ENCODE measurements at places on chromosomes 12 and 14. TPM values are rescaled to one million over a fixed set of nuclear protein-coding genes. Genes with fewer than 3 reads are reported as not detected.

DNA sequence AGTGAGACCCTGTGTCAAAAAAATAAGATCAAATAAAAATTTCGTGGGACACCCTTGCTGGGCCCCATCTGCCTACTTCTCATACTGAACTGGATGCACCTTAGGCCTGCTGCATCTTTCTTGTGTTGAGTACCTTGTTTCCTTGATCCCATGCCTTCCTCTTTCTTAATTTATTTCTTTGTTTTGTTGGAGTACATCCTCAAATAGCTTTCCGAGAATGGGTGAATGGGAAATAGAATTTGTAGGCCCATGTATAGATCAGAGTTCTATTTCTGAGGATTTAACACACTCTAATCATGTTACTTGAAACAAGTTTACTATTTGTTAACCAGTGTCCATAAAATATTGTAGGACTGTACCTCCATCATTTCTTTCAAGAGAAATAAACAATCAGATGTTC lies 23.6 kb downstream of the KCNMB4 start:
- no peak overlapping the region for H3K27ac ChIP-seq
- no peak overlapping the region for H3K4me3 ChIP-seq
- DNase-seq, result no peak
- H3K36me3 ChIP-seq, result no peaks in the 10 kb centered on the region
- H3K4me1 ChIP-seq, result no peaks in the 10 kb centered on the region

DNA sequence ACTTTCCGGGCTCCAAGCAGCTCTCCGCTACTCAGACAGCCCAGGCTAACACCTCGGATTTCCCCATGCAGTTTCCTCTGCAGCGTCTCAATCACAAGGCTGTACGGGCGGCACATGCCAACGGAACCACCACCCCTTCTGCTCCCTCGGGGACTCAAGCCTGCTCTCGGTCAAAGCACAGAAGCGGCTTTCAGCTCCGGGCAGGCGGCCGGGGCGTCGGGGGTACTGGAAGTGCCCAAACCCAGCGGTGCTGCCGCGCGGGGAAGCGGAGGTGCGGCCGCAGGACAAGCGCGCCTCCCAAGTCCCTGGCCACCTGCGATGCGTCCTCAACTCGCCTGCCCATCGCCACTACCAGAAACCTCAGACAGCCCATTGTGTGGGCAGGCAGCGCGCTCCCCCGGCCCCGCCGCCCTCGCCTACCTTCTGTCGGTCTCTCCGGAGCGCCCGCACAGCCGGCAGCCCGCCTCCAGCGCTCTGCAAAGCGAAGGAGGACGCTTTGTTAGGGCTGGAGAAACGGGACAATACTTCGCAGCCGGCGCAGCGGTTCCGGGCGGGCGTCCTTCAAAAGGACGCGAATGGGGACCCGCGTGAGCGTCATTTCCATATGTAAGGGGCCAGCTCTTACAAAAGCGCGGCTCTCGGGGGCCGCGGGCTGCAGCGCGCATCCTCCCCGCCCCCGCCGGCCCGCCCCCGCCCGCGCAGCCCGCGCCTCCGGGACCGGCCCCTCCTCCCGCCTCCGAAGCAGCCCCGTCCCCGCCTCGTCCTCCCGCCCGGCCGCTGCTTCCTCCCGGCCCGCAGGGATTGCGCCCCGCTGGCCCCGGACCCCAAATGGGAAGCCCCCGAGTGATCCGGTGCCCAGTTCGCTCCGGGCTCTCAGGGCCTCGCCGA lies 674 bp downstream of the NIN start:
- H3K36me3 ChIP-seq, result no peaks in the 10 kb centered on the region
- no peaks in the 10 kb centered on the region for H3K27me3 ChIP-seq
- H3K4me1 ChIP-seq, result peaks cover 56% of the 10 kb centered on the region
- peak; percentile 62 for DNase-seq

- H3K27ac ChIP-seq, result no peak overlapping the region
- no peaks in the 10 kb centered on the region for H3K4me1 ChIP-seq
- DNase-seq, result no peak
- no peak overlapping the region for H3K4me3 ChIP-seq
- H3K36me3 ChIP-seq, result no peaks in the 10 kb centered on the region
- H3K27me3 ChIP-seq, result no peaks in the 10 kb centered on the region
Observed at GRCh38 chr12:84408936-84409335, 503.7 kb downstream of the SLC6A15 start.

DNA sequence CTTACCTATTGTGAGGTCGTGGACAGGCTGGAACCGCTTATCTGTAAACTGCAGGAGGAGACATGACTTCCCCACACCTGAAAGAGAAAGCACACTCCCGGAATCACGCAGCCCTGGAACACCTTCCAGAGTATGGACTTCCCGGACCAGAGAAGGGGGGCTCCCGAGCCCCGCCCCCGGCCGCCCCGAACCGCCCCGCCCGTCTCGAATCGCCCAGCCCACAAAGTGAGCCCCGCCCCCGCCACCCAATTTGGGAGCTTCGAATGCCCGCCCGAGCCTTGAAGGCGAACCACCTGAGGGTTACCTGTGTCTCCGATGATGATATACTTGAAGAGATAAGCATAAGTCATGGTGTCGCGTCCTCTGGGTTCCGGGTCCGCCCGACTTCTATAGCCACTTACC lies 235 bp downstream of the RAB2B start:
- H3K27me3 ChIP-seq, result no peaks in the 10 kb centered on the region
- DNase-seq, result no peak
- peaks cover 27% of the 10 kb centered on the region for H3K4me1 ChIP-seq
- H3K4me3 ChIP-seq, result peak overlapping the region; percentile 69
- H3K36me3 ChIP-seq, result no peaks in the 10 kb centered on the region

Gene ZDHHC22
- polyA plus RNA-seq, result not detected

Gene MBD6
- polyA plus RNA-seq, result 0.16 TPM

DNA sequence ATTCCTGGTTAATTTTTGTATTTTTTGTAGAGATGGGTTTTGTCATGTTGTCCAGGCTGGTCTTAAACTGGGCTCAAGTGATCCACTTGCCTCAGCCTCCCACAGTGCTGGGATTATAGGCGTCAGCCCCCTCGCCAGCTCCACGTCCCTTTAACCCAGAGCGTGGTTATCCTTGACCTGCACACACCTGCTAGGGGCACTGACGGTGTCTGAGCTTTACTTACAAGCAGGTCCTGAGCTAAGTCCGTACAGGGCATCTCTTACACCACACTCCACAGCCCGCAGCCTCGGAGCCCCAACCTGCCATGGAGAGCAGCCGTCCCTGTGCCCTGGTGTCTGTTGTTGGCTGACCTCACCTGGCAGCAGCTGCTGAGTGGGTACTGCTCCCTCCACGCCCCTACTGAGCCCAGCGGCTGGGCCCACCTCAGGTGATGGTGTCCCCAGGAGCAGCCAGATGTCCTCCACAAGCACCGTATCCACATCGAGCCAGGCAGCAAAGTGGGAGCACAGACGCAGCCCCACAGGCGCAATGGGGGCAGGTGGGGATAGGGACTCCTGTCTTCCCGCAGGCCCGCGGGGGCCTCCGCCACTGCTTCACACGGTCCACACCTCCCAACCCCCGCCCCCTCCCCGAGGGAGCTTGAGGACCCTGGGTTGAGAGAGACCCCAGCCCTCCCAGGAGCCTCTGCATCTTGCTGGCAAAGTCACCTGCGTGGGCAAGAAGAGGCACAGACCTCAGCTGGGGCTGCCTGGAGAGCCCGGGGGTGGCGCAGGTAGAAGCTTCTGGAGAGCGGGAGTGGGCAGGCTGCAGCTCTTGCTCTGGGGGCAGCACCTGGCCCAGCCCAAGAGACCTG lies 325.4 kb upstream of the SFSWAP start:
- H3K36me3 ChIP-seq, result no peaks in the 10 kb centered on the region
- no peak overlapping the region for H3K4me3 ChIP-seq

Gene SRRM4
- not detected for polyA plus RNA-seq

DNA sequence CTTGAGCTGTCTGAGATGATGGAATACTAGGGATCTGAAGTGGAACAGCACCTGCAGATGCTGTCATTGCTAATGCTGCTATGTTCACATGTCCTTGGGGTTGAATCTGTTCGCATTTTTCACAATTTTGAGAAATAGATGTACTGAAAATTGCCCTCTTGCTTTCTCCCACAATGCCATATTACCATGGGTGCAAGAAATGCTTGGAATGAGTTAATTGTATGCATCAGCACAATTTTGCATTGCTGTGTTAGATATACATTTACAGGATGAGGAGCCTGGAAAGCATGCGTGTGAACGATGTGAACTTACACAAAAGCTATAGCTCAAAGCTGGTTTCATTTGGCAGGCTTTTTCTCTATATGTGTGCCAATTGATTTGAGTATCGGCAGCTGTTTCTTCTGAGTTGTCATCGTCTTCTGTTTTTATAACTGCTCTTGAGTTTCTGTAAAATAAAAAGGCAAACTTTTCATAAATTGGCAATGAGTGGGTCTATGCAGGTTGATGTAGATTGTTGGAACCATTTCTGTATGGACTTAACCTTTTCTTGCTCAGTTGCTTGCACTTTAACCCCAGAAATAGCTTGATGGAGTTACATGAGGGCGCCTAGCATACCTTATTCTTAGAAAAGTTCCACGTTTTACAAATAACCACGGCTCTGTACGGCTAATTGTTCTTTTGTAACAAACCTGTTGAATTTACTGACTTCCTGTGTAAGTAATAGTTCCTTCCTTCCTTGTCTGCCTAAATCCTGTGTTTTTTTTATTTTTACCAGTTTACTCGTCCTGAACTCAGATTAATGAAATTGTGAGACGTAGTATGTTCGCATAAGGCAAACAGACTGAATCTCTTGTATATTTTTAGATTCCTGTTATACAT lies 105.9 kb downstream of the FGD4 start:
- H3K4me3 ChIP-seq, result no peak overlapping the region
- H3K4me1 ChIP-seq, result no peaks in the 10 kb centered on the region
- H3K27me3 ChIP-seq, result no peaks in the 10 kb centered on the region
- no peak overlapping the region for H3K27ac ChIP-seq
- no peaks in the 10 kb centered on the region for H3K36me3 ChIP-seq

Gene TAS2R13
- polyA plus RNA-seq, result not detected

DNA sequence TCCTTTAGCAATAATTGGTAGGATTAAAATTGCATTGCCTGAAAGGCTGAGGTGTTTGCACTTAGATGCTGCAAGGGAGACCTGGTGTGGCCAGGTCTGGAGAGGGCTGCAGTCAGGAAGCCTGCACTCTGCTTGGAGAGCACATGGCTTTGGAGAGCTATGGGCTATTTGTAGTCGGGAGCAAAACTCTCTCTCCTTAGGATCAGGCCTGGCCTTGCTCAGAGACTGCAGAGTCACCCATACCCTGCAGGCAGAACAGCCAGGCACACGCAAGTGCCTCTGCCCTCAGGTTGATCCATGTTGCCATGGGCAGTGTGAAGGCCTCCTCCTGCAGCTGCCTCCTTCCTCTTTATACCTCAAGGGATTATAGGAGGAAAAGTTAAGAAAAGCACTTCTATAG lies 26.8 kb downstream of the CKB start:
- H3K4me3 ChIP-seq, result no peak overlapping the region
- H3K36me3 ChIP-seq, result peaks cover 27% of the 10 kb centered on the region
- no peak overlapping the region for H3K27ac ChIP-seq
- H3K27me3 ChIP-seq, result no peaks in the 10 kb centered on the region

DNA sequence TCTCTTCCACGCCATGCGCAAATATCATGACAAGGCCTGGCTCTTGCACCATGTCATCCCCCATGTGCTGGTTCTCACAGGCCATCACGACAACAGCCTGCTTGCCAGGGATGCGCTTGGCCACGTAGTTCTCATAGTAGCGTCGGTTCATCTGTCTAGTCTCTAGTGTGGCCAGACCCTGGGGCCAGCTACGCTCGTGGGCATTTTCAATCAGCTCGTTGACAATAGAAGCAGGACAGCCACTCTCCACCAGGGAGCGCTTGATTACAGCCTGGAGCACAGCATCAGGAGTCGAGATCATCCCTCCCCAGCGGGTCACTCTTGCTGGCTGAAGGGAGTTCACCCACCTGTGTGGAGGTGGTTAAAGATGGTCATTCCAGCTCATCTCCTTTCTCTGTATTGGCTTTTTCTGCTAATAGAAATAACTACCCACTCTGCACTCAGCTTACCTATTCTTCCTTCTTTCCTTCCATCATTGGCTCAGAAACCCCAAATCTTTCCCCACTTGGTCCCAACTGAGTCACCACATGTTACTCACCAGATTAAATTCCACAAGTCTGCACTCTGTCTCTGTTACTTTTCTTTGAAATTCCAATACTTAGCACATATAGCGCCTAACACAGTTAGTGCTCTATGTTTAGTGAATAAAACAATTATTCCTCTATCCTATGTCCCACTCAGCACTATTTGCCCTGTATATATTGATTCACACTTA lies 15.1 kb downstream of the RNF41 start:
- peaks cover 35% of the 10 kb centered on the region for H3K36me3 ChIP-seq
- DNase-seq, result no peak
- H3K27ac ChIP-seq, result no peak overlapping the region
- no peaks in the 10 kb centered on the region for H3K4me1 ChIP-seq
- no peak overlapping the region for H3K4me3 ChIP-seq

- no peak overlapping the region for H3K27ac ChIP-seq
- H3K27me3 ChIP-seq, result peaks cover 10% of the 10 kb centered on the region
- DNase-seq, result peak; percentile 8
- H3K4me1 ChIP-seq, result peaks cover 14% of the 10 kb centered on the region
- no peaks in the 10 kb centered on the region for H3K36me3 ChIP-seq
Observed at GRCh38 chr12:96986883-96987523, 79.9 kb downstream of the NEDD1 start.

DNA sequence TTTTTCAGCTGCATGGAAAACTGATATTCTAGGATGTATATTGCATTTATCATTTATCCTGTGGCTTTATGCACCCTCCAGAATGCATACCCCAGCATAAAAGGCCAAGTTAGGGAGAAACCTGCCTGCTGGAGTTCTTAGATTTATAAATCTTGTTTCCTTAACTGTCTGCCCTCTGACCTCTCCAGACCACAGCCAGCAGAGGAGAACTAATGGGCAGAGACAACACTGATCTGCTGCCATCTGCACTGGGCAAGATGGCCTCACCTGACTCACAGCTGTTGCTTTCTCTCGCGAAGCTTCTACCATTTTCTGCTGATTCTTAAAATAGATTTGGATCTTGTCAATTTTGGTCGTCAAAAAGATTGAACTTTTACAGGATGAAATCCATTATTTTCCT lies 65.8 kb downstream of the PPP2R5C start:
- H3K27ac ChIP-seq, result peak overlapping the region; percentile 98
- H3K4me1 ChIP-seq, result peaks cover 86% of the 10 kb centered on the region
- no peak for DNase-seq
- H3K36me3 ChIP-seq, result peaks cover 52% of the 10 kb centered on the region

DNA sequence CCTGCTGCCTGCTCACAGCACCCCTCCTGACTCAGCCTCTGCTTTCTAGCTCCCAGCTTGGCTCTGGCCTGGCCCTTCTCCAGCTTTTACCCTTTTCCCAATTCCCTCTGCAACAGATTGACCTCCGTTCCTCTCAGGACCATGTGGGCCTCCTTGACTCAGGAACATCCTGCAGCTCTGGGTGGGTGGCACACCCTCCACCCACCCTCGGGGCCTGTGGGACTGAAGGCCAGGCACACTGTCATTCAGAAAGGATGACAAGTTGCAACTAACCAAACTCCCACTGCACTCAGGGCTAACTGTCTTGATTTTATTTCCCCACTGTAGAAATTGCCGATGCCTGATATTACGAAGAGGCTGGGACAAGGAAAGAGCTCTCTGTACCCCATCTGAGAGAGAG lies 59.4 kb downstream of the HELB start:
- DNase-seq, result no peak
- no peak overlapping the region for H3K4me3 ChIP-seq
- no peaks in the 10 kb centered on the region for H3K27me3 ChIP-seq
- no peak overlapping the region for H3K27ac ChIP-seq

Gene TDP1
- 40.9 TPM for polyA plus RNA-seq

- peaks cover 73% of the 10 kb centered on the region for H3K27me3 ChIP-seq
- H3K36me3 ChIP-seq, result no peaks in the 10 kb centered on the region
- DNase-seq, result no peak
- H3K4me1 ChIP-seq, result peaks cover 44% of the 10 kb centered on the region
- H3K27ac ChIP-seq, result no peak overlapping the region
- no peak overlapping the region for H3K4me3 ChIP-seq
Observed at GRCh38 chr14:60647837-60648248, 1.4 kb downstream of the SIX1 start.

All from CD4-positive, alpha-beta memory T cell (primary cell).